RWPE1 (cell line): ENCODE measurements at places on chromosomes 3 and 15.

GRCh38 chr3:155554777-155555451 is 190.0 kb downstream of the PLCH1 start:
- DNase-seq = no peak

GRCh38 chr15:40249477-40250303 is 10.8 kb downstream of the PAK6 start:
- DNase-seq = no peak

- peak; percentile 61 for DNase-seq
Observed at GRCh38 chr15:101445562-101446517, 43.7 kb downstream of the PCSK6 start.

- DNase-seq = no peak
Observed at GRCh38 chr15:27328186-27328585, 357.2 kb downstream of the GABRG3 start.

DNA sequence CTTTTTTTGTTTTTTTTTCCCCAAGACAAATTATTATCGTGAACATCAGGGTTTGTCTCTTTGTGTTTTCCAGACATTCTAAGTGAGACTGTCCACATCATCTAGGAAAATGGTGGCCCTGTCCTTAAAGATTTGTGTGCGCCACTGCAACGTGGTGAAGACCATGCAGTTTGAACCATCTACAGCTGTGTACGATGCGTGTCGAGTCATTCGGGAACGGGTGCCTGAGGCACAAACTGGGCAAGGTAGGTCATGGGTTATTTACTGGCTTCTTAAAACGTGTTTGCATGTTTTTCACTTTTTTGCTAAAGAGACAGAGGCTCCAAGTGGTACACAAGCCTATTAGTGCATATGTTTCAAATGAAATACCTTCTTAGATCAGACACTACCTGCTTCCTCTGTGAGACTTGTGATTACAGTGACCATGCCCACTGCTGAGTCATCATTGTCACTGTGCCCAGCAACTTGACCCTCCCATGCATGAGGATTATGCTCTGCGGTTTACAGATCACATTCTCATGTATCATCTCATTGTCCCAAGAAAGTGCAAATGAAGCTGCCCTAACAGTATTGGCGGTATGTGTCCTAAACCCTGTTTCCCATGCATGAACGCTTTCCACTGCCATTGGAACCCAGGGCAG is 395.2 kb upstream of the TPM1 start:
- peak; percentile 69 for DNase-seq

DNA sequence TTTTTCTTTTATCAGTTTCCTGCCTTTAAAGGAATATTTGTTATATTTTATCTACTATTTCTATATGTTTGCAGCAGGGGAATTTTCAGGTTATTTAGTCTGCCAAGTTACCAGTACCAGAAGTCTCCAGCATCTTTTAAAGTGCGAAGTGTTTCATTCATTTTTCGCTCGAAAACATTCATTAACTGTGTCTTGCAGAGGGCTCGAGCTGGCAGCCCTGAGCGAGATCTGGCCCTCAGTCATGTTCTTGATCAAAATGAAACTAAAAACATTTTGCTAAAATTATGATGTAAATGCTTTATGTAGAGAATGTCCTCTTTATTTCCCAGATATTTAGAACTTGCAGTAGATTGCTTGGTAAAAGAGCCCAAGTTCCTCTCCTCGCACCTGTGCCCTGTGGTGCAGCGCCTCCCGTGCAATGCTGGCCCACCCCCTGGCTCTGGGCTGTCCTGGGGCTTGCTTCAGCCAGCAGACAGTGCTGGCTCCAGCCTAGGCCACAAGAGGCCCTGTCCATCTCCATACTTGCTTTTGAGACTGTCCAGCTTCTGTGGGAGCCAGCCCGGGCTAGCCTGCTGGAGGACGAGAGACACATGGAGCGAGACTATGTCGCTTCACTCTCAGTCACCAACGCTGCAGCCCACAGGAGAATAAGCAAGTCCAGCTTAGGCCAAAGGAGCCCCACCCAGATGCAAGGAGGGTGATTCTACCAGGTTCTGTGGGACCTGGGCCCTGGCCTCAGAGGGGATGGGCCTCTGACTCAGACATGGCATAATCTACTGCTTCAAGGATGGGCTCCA is 71.9 kb upstream of the PRR23E start:
- no peak for DNase-seq

DNA sequence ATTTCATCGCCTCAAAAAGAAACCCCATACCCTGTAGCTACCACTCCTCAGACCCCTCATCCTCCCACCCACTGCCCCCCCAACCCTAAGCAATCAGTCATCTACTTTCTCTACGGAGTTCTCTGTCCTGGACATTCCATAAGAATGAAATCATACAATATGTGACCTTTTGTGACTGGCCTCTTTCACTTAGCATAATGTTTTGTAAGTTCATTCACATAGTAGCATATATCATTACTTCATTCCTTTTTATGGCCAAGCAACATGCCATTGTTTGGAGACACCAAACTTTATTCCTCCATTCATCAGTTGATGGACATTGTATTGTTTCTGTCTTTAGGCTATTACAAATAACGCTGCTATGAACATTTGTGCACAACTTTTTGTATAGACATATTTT is 64.2 kb downstream of the TNIK start:
- DNase-seq = no peak

GRCh38 chr15:82176542-82176941 is 86.0 kb downstream of the EFL1 start:
- no peak for DNase-seq

GRCh38 chr3:156605686-156606605 is 51.0 kb upstream of the SSR3 start:
- DNase-seq = peak; percentile 9

DNA sequence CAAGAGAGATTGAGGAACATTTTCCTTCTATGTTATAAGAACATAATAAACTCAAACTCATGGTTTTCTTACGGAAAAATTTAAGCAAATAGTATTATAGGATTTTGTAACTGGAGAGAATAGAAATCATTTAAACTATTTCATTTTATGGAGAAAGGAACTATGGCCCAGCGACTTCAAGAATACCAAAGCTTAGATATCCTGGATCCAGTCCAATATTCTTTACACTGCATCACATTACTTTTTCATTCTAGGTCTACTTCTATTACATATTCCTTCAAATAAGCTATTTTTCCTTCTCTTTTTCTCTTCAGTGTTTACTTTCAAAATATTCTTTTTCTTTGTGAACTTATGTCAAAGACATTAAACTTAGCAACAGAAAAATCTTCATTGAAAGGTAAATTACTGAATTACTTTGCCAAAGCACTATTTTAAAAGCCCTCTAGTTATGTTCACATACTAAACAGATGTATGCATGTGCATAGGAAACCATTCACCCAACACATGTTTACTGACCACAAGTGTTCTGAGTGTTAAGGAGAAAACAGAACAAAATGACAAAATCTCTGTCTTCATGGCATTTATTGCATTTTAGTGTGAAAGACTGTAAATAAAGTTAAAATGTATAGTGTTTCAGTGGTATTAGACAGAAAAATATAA is 20.4 kb downstream of the KPNA4 start:
- no peak for DNase-seq

DNA sequence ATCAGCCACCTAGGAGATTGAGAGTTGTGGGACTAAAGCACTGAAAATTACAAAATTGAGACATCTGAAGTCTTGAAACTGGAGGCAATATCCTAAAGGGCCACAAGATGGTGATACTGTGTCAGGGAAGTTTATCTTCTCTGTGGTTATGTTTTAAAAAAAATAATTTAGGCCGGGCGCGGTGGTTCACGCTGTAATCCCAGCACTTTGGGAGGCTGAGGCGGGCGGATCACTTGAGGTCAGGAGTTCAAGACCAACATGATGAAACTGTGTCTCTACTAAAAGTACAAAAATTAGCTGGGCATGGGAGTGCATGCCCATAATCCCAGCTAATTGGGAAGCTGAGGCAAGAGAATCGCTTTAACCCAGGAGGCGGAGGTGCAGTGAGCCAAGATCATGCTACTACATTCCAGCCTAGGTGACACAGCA is 17.9 kb upstream of the NIT2 start:
- peak; percentile 45 for DNase-seq

DNA sequence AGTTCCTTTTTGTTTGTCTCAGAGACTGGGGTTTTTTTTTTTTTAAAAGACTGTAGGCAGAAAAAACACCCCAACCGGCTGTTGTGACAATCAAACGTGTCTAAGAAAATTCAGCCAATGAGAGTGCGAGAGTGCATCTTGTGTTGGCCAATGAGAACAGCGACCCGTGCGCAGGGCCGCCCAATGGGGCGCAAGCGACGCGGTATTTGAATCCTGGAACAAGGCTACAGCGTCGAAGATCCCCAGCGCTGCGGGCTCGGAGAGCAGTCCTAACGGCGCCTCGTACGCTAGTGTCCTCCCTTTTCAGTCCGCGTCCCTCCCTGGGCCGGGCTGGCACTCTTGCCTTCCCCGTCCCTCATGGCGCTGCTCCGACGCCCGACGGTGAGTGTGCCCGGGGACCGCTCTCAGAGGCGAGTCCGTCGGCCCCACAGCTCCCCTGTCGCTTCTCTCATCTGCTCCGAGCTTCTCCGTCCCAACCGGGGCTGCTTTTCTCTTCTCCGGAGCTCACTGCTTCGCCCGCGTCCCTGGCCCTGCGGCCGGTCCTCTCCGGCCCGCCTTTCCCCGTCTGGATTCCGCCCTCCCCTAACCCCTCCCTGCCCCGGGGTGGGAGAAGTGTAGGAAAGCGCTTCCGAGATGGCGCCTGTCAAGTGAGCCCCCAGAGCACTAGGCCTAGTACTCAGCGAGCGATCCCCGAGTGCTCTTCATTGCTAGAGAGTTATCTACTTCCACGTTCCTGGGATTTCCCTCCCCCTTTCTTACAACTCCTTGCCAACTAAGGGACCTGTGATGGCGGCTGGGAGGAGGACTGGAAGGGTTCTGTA is at the start of gene CCNB2:
Gene CCNB2, plus strand, starts transcription at position 235 of the 821 bp plus-strand sequence. Its CDS starts 123 bp downstream, at position 358.
- DNase-seq = peak; percentile 98

DNA sequence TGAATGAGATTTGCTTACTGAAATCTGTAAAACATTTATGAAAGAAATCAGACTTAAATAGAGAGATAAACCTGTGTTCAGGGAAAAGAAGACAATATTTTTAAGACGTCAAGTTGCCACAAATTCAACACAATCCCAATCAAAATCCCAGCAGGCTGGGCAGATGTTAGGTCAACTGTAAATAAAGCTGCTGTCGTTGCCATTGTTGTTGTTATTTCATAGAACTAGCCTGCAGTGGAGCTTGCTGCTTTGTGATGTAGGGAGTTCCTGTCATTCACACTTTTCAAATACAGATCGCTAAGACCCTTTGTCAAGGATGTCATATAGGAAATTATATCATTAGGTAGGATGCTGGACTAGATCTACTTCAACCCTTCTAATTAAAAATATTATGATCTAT is 123.1 kb downstream of the NEO1 start:
- DNase-seq = no peak

- no peak for DNase-seq
Observed at GRCh38 chr3:131036986-131037385, 10.3 kb downstream of the NEK11 start.

DNA sequence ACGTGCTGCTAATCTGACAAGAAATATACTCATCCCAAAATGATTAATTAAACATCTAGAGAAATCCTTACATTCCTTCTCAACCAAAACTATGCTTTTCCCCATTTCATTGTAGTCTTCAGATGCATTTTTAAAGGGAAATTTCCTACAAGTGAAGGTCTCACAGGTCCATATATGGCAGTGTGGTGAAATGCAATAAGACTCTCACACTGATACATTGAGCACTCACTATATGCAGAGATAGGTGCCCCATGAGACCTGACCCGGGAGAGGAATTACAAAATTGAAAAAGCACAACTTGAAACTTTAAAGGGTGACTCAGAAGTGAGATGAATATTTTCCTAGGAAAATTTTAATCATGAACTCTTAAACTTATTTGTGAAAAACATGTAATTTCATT is 629.2 kb upstream of the NAALADL2 start:
- no peak for DNase-seq

GRCh38 chr3:21237638-21238037 is 513.4 kb downstream of the ZNF385D start:
- no peak for DNase-seq

DNA sequence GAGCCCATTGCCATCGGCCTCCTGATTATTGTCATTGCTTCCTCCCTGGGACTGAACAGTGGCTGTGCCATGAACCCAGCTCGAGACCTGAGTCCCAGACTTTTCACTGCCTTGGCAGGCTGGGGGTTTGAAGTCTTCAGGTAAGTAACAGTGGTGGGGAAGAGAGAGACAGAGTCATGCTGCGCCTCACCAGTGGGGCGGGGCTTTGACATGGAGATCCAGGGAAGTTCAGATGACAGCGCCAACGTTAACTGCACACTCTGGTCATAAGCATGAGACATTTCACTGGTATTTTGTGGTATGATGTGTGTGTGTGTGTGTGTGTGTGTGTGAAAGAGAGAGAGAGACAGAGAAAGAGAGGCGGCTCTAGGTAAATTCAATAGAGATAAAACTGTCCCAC is 41.0 kb downstream of the AQP9 start:
- DNase-seq = no peak

GRCh38 chr15:100663086-100663914 is 60.9 kb downstream of the ASB7 start:
- DNase-seq = peak; percentile 36

DNA sequence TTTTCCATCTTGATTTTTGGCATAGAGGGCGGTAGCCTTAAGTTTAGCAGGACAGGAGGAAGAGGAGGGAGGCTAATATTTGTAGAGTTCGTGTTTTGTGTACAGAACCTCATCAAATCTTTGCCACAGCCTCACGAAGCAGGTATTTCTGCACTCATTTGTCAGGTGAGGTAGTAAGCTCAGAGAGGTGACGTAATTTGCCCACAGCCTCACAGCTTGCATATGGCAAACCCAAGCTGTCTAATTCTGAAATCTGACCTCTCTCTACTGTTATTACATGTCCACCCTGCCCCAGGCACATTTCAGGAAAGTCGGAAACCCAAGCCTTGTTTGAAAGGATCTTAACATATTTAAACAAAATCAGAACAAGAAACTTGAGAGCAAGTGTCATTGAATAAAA is 91.1 kb upstream of the TPM1 start:
- DNase-seq = no peak

- DNase-seq = no peak
Observed at GRCh38 chr3:192915304-192915703, 2.4 kb downstream of the MB21D2 start.

- DNase-seq = no peak
Observed at GRCh38 chr15:52181938-52182780, 9.0 kb downstream of the GNB5 start.

GRCh38 chr15:33988384-33988783 is 20.1 kb downstream of the CHRM5 start:
- no peak for DNase-seq

DNA sequence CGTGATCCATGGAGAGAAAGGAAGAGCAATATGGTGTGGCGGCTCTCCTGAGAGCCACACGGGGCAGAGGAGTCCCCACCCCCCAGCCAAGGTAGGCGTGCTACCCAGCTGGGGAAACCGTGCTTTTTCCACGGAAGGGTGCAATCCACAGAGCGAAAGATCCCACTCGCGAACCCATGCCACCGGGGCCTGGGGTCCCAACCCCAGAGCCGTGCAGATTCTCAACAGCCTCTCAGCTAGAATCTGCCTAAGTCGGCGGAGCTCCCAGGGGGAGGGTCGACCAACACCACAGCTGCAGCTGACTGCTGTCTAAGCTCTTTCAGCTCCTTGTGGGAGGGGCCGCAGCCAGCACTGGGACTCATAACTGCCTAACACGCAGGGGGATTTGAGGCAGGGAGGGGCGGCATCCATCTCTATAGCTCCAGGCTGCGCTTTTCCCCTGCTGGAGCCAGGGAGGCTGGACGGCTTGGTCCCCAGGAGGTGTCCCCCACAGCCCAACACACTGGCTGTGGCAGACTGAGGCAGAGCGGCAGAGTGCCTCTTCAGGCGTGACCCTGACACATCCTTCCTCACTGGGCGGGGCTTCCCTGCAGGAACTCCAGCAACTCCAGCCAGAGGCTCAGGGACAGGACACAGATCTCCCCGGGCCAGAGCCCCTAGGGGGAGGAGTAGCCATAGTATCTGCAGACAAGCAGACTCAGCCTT is 107.6 kb upstream of the ZBTB20 start:
- DNase-seq = no peak
